ENCODE measurements at places on chromosomes 11 and 22.
A peak's percentile ranks its signal among the peaks of the same experiment; 100 is the strongest.

GRCh38 chr11:75263944-75264349, 23.4 kb downstream of the TPBGL start:
- DNase-seq: no peak

- DNase-seq: no peak
Measured at GRCh38 chr11:100806296-100806695, 119.2 kb downstream of the ARHGAP42 start.

- DNase-seq: no peak
Measured at GRCh38 chr11:41250408-41250935, 209.0 kb downstream of the LRRC4C start.

DNA sequence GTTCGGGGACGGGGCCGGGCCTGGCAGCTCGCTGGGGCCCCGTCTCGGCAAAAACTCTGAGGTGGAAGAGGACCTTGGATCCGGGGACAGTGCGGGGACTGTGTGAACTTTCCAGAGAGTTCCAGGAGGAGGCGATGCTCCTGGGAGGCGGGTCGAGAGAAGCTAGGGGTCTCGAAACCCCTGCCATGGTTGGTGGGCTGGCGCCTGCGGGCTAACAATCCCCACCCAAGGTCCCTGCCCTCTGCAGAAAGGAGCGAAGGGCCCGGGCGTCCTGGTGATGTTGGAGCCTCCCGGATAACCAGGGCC, 4.7 kb upstream of the GRK2 start:
- DNase-seq: no peak

DNA sequence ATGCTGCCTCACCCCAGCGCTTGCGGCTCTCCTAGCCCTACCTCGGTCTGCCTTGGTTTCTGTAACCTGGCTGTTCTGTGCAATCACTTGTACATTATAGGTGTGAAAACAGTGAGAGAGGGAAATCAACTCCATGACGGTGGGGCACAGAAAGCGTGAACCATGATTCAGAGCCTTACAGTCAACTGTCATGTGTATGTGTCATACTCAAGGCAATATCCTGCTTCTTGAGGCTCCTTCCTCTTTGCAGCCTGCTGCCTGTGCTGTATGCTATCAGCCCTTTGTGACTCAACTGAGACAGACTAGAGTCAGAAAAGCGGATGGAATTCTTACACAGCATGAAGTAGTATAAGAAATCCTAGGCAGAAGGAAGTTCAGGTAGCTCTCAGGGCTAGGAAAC, 2.1 kb downstream of the NRIP3 start:
- DNase-seq: peak; percentile 83

GRCh38 chr11:12215181-12215593, 104.8 kb downstream of the MICAL2 start:
- DNase-seq: no peak

GRCh38 chr11:69383372-69384250, 89.7 kb downstream of the MYEOV start:
- DNase-seq: no peak

- no peak for DNase-seq
Measured at GRCh38 chr11:107573438-107573837, 7.9 kb upstream of the ALKBH8 start.

DNA sequence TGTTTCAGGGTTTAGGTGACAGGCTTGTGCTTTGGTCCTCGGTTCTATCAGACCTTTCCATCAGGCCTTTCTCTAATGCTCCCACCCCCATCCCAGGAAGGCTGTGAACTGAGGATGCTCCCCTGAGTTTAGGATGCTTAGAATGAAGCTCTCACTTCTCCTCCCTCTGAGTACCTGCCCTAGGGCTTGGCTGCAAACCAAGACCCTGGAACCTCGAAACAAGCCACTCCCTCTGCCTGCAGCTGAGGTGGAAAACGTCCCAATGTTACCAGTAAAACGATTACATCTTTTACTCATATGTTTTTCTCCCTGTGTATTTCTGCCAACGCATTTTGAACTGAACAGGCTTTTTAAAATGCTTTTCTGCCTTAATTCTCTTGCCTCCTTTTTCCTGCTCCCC, 54.5 kb upstream of the BMAL1 start:
- no peak for DNase-seq

DNA sequence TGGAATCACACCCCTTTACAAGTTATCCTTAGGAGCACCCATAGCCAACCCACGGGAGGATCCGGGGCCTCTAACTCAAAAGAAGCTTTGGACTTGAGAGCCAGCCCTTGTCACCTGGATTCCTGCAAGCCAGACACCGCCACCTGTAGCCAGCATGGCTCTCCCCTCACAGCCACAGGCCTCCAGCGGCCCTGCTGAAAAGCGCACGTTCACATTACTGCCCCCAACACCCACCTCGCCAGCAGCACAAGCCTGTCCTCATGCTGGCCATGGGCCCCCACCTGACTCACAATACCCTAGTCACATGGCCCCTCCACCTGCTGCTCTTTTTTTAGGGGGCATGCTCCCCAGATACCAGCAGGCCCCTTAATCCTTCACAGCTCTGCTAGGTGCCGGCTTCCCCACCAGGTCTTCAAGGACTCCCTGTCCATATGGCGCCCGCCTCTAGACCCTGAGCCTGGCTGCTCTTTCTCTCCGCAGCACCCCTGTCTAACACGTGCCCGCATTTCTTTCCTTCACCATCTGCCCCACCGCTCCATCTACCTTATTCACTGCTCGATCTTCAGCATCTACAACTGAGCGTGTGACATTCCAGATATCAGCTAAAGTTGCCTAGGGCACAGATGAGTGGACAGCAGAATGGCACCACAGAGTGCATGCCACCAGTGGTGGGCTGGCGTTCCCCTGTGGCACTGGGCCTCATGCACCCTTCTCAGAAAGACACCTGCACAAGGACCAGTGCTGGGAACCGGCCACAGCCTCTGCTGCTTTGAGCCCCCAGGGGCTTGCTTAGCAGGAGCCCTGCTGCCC, 6.6 kb downstream of the CARS1 start:
- no peak for DNase-seq

DNA sequence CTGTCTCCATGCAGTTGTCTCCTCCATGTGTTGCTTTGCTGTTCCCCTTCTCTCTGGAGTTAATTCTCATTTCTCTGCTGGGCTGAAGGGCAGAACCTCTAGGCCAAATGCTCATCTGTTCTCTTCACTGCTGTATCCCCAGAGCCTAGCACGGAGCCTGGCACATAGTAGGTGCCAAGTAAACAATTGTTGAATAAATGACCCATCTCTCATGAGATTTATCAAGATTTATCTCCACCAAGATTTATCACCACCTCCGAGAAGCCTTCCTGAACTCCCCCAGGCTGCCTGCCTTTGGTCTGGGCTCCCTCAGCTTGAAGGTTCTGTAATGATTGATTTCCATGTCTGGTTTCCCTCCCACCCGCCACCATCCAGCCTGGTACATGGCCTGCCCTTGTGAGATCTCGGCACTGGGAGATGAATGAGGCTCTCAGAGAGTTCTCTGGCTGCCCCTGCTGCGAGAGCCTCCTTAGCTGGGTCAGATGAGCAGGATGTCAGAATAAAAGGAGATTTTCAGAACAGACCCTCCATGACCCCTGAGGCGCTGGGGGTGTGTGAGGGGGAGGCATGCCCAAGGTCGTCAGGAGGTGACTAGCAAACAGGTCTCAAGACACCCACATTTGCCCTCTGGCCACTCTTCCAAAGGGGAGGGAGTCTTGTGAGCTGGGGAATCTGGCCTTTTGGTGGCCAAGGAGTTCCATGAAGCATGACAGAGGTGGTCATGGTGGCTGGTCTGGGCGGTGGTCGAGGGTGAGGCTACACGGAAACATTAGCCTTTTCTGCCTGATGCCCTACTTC, 2.4 kb upstream of the GDPD5 start:
- no peak for DNase-seq

DNA sequence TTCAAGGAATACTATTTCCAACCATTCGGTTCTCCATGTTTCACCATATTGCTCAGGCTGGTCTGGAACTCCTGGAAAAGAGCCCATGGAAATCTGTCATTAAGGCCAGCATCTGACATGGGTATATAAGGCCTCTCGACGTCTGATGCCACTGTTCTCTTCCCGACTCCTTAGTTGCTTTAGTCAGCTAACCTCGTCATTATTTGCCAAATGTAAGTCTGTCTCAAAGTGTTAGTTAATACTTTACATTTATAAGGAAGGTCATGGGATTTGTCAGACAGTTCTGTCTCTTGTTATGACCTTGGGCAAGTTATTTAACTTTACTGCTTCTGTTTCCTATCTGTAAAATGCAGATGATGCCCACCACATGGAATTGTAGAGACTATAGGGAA, 1.6 kb downstream of the MRPL48 start:
- no peak for DNase-seq

DNA sequence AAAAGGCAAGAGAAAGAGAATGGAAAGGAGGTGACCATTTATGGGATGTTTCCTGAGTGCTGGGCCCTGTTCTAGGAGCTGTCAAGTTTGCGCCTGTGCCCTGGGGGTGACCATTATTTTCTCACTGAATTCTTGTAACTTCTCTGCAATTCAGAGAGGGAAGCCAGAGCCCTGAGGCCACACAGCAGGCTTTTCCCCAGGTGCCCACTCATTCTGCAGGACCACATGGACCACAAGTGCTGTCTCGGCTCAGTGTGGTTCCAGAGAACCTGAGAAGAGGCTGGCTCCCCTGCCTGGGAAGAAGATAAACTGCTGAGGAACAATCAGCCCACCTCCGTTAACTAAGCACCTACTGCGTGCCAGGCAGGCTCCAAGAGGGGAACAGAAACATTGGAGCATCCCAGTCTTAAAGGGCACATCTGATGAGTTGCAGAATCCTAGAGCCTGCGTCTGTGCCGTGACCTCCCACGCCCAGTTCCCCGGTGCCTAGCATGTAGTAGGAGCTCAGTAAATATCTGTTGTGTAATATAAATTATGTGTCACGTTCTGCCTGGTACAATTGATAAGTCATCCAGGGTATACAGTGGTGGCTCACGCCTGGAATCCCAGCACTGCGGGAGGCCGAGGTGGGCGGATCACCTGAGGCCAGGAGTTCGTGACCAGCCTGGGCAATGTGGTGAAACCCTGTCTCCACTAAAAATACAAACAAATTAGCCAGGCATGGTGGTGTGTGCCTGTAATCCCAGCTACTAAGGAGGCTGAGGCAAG, 31.6 kb upstream of the CRYBB3 start:
- no peak for DNase-seq

GRCh38 chr11:131841028-131841427, 470.6 kb downstream of the NTM start:
- DNase-seq: no peak

- DNase-seq: no peak
Measured at GRCh38 chr11:10497371-10498021, 42.4 kb downstream of the AMPD3 start.

DNA sequence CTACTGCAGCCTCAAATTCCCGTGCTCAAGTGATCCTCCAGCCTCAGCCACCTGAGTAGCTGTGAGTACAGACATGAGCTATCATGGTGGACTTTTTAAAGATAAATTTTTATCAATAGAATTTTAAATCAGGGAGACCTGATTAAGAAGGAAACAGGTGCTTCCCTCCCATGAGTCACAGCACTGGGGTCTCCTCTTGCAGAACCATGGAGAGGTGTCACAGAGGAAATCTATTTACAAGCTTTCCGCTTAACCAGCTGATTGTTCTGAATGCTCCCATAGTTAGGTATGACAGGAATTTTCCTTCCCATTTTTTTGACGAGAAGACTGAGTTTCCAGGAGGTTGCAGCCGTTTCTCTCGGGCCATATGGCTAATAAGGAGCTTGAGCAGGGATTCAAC, 516.1 kb downstream of the MIAT start:
- no peak for DNase-seq

- no peak for DNase-seq
Measured at GRCh38 chr11:15874704-15875103, 481.6 kb downstream of the SOX6 start.

GRCh38 chr11:130064596-130064995, 5.1 kb upstream of the APLP2 start:
- no peak for DNase-seq

DNA sequence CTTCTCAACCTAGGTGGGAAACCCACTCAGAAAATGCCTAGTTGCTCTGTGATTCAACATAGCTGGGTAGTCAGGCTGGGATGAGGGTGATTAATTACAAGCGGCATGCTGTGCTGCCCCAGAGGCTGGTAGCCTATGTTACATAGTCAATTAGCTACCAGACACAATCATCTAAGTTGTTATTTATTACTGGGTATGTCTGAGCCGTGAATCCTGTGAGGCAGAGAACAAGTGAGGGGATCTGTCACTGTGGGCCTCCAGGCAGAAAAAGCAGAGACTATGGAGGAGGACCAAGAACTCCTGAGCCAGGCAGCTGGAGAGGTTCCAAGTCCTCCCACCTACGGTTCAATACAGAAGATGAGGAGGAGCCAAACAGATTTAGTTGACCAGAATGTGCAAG, 186.6 kb upstream of the BDNF start:
- DNase-seq: no peak

DNA sequence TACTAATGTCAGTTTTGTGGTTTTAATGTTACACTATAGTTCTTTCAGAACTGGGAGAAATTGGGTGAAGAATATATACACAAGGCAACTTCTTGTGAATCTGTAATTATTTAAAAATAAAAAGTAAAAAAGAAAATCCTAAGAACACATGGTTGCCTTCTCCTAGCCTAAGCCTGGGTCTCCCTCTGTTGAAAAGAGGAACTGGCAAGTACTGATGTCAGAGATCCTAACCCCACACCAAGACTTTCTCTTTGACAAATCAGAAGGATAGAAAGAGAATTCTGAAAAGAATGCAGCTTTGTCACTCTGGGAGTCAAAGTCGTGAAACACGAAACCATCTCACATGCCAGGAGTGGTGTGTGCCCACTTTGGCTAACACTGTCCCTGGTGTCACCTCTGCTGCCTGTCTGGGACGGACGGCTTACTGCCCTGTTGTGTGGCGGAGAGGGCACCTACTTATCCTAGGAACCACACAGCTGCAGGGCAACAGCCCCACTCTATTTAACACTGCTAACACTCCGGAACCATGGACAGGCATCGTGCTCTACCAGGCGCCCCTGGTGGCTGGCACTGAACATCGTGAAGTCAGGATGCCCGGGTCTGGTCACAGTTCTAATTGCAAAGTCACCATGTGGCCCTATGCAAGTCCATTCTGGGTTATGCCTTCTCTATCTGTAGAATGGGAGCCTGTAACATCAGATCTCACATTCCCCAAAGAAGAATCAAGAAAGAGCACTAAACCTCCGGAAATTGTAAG, 108.7 kb upstream of the CD82 start:
- no peak for DNase-seq

DNA sequence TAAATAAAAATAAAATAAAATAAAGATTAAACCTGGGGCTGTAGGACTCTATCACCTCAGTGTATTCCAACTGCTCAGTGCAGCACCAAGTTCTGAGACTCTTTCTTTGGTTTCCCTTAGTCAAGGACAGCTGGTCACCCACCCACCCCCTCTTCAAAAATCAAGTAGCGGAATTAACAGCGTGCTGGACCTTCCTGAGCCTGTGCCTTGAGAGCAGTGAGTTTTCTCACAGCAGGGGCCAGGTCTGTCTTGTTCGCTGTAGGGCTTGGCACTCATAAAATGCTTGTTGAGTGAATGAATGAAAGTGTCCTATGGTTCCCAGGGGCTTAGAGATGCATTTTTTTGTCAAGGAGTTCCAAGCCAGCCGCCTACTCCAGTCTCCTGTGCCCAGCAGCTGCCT, 2.9 kb upstream of the ALX4 start:
- no peak for DNase-seq

- peak; percentile 22 for DNase-seq
Measured at GRCh38 chr11:36425561-36426081, 84.5 kb downstream of the TRAF6 start.

Data from fibroblast of skin of scalp (primary cell).